ENCODE measurements at places on chromosomes 12 and 14. TPM values are rescaled to one million over a fixed set of nuclear protein-coding genes. Genes with fewer than 3 reads are reported as not detected.

DNAL1 gene
- 6.8 TPM for total RNA-seq

NEMP1 gene
- 119 TPM for total RNA-seq

TEX22 gene
- total RNA-seq = 1.8 TPM

PROX2 gene
- 0.29 TPM for total RNA-seq

KRT73 gene
- total RNA-seq = 1.3 TPM

MGST1 gene
- total RNA-seq = not detected

LALBA gene
- total RNA-seq = not detected

DTX1 gene
- 17.6 TPM for total RNA-seq

SLC25A21 gene
- total RNA-seq = not detected

CMA1 gene
- not detected for total RNA-seq

SLC25A47 gene
- not detected for total RNA-seq

ABCC9 gene
- total RNA-seq = 0.19 TPM

TAS2R31 gene
- total RNA-seq = 1.9 TPM

TOMM20L gene
- total RNA-seq = not detected

AGAP2 gene
- 21.7 TPM for total RNA-seq

PTPRR gene
- total RNA-seq = not detected

DPPA3 gene
- not detected for total RNA-seq

OR4E2 gene
- not detected for total RNA-seq

TNFAIP2 gene
- 8.8 TPM for total RNA-seq

OSBPL8 gene
- total RNA-seq = 75.6 TPM

EXOC3L4 gene
- total RNA-seq = not detected

Measured in activated T-cell treated with anti-CD3 and anti-CD28 coated beads, Interleukin-2, amount 50 U/mL, for 72 hours (primary cell).